ENCODE measurements at places on chromosomes 6 and 20.
A peak's percentile ranks its signal among the peaks of the same experiment; 100 is the strongest.

- DNase-seq, result no peak
These were observed 36.4 kb downstream of the RIPOR3 start for GRCh38 chr20:50654904-50655303.

- peak; percentile 50 for DNase-seq
These were observed 3.1 kb upstream of the CABLES2 start for GRCh38 chr20:62409931-62410745.

DNA sequence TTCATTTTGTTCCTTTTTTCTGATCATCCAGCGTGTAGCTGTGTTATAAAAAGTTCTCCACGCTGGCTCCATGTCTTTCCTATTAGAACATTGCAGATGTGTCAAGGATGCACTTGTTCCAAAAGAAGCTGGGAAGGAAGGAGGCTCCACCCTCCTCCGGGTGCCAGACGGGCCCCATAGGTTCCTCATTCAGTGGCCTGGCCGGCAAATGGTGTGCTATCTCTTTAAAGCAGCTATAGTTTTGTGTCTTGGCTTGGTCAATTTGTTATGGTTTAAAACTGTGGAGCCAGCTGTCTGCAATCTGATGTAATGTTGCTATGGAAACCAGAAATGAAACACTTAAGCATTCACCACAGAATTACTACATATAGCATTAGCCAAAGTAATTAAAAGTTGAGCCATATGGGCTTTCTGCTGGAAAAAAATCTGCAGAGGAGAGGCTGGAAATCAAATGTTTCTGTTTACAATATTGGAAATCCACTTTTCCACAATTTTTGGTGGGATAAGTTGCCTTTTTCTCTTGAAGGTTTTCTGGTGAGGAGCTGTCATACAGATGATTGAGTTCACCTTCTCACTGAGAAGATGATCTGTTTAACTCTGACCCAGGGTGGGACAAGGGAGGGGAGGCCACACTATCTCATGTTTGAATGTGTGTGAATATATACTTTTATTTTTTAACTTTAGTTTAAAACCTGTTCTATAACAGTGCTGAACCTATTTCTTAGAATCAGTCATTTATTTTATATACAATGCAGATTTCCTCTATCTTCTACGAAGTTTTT is 167.4 kb downstream of the SASH1 start:
- peak; percentile 61 for DNase-seq

GRCh38 chr20:56621730-56622129 is 7.4 kb upstream of the TFAP2C start:
- no peak for DNase-seq

DNA sequence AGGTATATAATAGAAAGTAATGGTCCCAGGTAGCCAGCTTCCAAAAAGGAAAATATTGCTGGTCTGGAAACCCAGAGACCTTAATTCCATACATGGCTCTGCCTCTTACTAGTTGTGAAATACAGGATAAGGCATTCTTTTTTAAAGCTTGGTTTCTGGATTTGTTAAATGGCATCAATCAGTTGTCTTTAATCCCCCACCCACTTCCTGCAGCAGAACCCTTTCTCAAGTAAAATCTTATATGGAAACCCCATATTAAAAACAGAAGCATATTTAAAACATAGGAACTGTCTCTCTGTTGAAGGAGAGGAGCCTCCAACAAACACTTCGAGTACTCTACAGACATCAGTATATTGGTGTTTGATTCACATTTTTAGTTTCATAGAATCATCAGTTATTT is 6.2 kb upstream of the LCA5 start:
- no peak for DNase-seq

DNA sequence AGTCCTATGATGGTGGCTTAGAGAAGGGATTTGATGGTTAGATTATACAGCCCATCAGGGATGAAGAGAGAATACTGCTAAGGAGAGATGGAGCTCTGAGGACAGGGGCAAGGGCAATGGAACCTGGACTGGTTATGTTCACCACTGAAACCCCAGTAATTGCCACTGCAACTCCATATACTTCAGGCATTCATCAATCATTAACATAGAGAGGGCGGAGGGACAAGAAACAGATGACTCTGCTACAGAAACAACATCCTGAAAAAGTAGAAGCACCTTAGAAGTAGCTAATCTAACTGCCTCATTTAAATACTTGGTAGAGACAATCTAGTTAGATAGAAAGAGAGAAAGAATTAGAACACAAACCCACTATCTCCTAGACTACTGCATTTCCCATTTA is 89.8 kb downstream of the MDN1 start:
- no peak for DNase-seq

DNA sequence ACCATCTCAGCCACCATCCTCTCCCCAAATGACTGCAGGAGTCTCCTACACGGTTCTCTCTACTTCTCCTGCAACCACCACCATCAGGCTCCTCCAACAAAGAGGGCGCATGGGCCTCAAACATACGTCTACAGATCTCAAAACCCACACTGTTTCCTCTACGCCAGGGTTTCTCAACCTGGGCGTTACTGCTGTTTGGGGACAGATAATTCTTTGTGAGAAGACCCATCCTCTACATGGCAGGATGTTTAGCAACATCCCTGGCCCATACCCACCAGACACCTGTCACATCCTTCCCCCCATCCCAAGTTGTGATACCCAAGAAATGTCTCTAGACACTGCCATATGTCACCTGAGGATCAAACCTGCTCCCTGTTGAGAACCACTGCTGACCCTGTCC is 45.0 kb downstream of the ELMO2 start:
- no peak for DNase-seq

DNA sequence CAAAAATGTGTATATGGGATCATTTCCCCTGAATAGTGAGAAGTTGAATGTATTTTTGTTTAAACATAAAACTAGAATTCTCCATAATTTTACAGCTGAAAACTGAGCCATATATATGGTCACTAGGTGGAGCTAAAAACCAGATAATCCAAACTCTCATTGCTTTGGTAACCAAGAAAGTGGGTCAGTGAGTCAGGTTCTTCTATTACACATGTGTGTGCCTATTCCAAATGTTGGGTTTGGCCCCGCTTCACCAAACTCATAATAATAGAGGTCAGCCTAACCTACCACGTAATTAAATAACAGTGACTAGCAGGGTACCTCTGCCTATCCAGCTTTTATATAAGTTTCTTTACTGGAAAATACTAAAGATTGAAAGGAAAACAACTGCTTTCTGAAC is 19.3 kb upstream of the RNGTT start:
- peak; percentile 42 for DNase-seq

DNA sequence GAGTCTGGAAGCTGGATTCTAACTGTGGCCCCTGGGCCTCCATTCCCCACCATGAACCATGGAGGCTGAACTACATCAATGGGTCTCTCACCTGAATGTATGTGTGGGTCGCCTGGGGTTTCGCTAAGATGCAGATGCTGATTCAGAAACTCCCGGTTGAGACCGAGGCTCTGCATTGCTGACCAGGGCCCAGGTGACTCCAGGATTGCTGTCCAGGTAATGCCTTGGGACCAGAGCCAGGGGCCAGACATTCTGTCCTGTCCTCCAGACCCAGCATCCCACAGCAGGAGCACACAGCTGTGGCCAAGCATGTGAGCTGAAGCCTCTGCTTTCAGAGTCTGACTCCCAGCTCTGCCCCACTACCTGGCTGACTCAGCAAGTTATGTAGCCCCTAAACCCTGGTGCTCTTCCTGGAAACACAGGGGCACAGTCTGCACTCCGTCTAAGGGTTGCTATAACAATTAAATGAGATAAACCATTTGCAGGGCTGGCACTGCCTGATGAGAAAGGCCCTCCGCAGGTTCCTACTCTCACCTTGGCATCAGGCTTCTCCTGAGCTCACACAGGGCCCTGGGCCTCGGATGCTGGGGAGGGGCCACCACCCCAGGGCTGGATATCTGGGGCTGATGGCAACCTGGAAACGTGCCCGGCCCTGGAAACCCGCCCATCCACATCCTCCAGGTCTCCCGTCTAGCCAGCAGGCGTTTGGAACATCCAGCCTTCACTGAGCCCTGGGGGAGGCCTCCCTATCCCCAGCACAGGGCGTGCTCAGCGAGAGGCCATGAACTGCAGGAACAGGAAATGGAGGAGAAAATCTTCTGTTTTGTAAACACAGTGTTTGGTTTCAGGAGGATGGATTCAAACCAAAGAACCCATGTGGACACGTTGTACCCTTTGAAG is 175.7 kb downstream of the DLL1 start:
- DNase-seq, result no peak

DNA sequence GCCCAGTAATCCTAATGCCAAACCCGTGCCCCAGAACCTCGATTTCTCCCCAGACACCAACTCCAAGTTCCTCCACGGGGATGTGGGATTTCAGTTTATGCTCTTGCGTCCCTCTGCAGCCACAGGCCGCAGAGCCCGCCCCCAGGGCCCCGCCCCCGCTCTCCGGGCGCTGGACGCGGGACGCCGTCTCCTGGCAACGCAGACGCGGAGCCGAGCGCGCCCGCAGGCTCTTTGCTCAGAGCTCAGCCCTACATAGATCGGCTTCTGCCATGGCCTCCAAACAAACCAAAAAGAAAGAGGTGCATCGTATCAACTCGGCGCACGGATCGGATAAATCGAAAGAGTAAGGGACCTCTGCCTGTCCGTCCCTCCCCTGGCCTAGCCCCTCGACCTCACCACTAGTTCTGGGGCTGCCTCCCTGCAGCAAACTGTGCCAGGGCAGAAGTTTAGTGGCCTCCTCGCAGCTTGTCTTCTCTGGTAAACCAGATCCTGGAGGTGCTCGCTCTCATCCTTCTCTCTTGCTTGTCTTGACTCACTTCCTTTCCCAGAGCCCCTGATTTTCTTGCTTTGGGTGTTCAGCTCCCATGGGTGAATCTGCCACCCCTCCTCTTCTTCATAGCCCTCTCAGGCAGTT is at the start of gene ADGB:
ADGB (plus strand) TSS at position 201 of the 634 bp plus-strand sequence; CDS start at position 270, 69 bp downstream.
- peak; percentile 72 for DNase-seq

DNA sequence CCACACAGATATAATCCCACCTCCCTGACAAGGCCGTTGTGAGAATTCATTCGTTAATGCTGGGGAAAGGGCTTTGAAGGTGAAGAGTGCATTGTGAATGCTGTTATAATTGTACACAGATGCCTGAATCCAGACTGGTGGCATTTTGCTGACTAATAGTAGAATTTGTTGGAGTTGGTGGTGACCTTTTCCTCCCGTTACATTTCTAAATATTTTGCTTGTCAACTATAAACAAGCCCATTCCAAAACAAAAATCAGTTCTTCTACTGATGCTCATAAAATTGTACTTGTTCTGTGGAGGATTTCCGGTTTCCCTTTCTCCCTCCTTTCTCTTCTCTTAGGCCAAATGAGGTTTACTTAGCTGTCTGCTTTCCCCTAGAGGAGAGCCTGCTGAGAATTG is 253.1 kb upstream of the SUPT3H start:
- DNase-seq, result no peak

GRCh38 chr6:167152862-167153261 is 4.9 kb downstream of the GPR31 start:
- no peak for DNase-seq

DNA sequence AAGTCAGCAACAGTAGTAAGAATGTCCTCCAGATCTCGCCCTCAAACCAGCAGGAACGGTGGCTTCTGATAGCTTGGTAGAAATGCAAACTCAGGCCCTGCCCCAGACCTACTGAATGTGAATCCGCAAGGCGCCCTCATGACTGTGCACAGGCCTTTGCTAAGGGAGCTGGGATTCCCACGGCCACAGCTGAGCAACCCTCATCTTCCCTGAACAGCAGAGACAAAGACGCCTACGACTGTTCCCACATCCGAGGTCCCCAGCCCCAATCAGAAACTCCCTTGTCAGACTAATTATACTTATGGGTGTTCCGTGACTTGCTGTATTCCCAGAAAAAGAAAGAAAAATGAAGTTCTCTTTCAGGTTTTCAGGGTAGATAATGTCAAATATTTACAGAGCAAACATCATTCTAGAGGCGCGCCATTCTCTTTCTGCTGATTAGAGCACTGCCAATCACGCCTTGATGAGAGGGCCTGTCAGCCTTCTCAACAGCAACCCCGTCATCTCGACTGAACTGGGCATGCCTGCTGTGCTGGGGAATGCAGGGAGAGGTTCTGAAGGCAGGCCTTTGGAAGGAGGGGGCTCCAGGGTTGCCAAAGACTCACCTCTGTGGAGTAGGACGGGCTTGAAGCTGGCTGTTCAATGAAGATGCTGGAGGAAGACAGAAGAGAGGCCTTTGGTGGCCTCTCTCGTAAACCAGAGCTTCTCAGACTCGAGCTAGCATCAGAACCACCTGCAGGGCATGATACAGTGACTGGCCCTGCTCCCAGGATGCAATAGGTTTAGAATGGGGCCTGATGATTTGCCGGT is 79.9 kb downstream of the ZNF217 start:
- no peak for DNase-seq

- DNase-seq, result no peak
These were observed at the start of gene DEFB112 for GRCh38 chr6:50049829-50050228. Gene DEFB112, minus strand, starts transcription at chr6:50049929. Its CDS starts 60 bp downstream, at chr6:50049869.

GRCh38 chr20:50153153-50153499 is 397 bp downstream of the PEDS1 start:
- DNase-seq, result no peak

DNA sequence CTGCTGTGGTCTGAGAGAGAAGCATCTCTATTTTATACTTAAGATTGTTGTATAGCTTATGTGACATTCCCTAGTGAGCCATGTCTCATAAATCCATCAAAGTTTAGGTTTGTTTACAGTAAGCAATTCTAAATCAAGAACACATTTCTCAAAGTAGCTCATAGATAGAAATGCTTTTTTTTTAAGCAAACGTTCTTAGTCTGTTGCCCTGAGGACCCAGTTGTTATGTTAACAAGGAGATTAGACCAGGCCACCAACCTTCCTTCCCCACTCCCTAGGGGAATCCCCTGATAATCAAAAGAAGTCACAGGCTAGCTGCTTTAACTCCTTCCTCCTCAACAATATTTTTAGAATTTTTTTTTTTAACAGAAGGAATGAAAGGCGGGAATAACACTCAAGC is 169.0 kb downstream of the FUT9 start:
- DNase-seq, result no peak

DNA sequence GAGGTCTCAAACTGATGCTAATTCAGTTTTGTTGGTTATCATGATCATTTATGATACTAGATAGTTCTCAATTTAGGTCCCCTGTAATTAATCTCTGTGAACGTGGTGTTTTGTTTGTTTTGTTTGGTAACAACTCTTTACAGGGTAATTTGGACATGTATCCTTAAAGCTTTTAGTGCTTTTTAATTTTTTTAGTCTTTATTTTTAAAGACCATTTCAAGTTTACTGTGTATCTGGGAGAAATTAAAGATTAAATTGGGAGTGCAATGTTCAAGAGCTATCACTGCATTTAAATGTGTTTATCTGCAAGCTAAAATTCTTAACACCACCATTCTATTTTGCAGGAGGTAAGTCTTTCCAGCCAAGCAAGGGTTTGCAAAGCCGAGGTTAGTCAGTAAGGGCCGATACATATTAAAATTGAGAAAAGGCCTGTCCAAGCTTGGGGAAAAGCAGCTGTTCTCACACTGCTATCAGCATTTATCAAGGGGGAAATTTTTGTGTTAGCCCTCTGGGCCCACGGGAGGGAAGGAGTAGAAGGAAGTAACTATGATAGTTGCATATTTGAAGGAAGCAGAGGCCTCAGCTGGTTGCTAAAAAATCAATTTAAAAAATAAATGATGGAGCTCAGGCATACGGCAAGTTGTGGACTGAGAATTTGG is 59.3 kb upstream of the ZNF217 start:
- DNase-seq, result no peak

- no peak for DNase-seq
These were observed 65.4 kb downstream of the UTRN start for GRCh38 chr6:144350528-144350880.
